NCI-H510A (cell line): ENCODE measurements at places on chromosomes 11 and 22.

- DNase-seq = no peak
These were observed 181.3 kb downstream of the METTL15 start for GRCh38 chr11:28289444-28289843.

GRCh38 chr22:26629988-26630761 is 8.4 kb downstream of the CRYBA4 start:
- no peak for DNase-seq

- no peak for DNase-seq
These were observed 30.9 kb downstream of the ZBTB16 start for GRCh38 chr11:114090225-114090910.

GRCh38 chr11:130639369-130639768 is 190.9 kb downstream of the ADAMTS15 start:
- no peak for DNase-seq

DNA sequence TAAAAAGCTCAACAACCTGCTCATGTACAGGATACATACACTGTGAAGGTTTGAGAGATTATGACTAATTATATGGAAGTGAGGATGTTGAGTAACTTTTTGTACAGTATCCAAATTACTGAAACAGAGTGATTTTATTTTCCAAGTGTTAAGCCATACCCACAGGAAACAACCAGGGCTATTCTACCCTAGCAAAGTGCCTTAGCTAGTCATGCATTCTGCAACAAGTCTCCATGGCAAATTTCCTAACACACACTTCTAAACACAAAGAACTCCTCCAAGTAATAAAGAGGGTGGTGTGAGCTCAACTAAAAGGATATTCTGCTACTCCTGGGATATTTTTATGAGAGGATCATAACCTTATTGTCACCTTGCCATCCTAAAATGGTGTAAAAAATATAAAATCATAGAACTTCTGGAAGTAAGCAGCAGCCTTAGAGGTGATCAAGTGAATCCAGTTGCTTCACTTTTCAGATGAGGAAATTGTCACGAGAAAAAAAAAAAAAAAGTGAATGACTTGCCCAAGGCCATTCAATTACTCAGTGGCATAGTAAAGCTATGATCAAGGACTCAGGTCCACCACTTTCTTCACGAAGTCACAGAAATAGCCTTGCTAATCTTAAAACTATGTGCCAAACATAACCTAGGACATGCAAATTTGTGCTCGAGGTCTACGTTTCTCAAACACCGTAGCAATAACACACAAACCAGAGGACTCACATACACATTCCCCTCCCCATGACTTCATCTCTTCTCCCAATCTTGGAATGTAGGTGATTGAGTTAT is 4.2 kb downstream of the LGR4 start:
- DNase-seq = no peak

DNA sequence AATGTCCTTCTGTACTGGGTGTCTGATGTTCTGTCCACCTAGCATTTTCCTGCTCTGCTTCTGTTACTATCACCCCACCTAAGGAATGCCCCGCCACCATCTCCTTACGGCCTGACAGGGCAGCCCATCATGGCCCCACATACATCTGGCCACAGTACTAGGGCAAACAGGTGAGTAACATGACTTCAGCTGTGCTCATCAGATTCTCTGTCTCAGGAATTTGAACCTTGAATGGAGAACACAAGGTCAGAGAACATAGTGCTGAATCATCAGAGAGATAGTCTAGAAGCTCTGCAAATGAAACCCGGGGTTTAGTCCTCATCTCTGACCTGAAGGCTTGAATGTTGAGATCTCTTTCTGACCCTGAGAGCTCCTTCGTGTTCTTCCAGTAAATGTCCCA is 32.4 kb downstream of the ZC3H12C start:
- no peak for DNase-seq

- DNase-seq = peak; percentile 82
These were observed 4.9 kb downstream of the OVOL1 start for GRCh38 chr11:65791719-65792213.

DNA sequence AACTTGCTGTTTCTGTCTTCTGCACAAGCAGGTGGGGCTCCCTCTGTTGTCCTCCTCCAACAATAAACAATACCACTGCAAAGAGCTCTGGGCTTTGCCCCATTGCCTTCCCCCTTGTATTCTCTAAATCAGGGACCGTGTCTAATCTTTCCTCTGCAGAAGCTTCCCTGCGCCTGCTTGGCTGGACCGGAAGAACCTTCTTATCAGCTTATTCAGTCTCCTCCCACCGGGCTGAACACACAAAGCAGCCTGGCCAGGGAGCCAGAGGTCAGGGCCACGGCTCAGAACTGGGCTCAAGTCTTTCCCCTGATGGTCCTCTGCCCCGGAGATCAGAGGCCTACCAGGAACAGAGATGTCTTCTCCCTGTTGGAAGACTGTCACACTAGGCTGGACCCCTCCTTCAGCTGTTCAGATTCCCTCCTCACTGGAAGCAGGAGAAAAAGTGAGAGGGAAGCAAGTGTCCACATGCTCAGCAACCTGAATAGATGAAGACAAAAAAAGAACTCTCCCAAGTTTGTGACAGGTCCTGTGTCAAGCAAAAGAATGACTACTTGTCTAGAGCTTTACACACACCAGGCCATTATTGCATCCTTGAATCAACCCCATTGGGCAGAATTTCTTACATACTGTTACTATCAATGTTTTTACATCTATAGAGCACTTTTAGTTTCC is 63.7 kb downstream of the RAB30 start:
- peak; percentile 61 for DNase-seq

- DNase-seq = no peak
These were observed 1341.5 kb downstream of the BRD1 start for GRCh38 chr22:48486134-48486532.

DNA sequence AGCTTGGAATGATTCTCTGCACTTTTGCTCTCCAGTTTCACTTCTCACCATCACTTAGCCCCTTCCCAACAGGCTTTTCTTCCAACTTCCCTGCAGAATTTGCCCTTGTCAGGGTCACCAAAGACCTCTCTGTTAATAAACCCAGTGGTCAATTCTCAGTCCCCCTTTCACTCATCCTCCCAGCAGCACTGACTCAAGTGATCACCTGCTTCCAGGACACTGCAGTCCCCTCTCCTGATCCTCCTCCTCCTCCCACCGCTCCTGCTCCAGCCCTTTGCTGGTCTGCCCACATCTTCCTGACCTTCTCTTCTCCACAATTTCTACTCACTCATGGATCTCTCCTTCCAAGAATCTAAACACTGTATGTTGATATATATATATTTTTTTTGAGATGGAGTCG is 57.9 kb downstream of the SHISAL1 start:
- no peak for DNase-seq

- no peak for DNase-seq
These were observed 75.3 kb downstream of the BCR start for GRCh38 chr22:23255506-23256170.

DNA sequence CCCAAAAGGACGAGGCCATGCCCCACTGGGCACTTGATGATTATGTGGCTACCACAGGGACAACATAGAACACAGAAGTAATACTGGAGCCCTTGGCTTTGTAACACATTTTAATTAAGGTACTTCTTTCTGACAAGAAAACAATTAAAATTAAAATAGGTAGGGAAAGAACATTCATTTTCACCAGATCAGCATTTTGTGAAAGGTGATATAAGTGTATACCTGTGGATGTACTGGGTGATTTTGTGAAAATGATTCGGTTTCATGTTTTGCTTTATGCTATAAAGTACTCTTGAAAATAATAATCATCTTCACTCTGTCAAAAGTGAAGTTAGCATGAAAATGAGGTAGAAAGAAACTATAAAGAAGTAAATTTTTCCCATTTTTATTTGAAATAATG is 876 bp downstream of the MS4A12 start:
- DNase-seq = no peak

GRCh38 chr11:123253911-123254310 is 58.9 kb upstream of the CLMP start:
- no peak for DNase-seq

GRCh38 chr11:123425367-123425766 is 4.7 kb upstream of the GRAMD1B start:
- no peak for DNase-seq

DNA sequence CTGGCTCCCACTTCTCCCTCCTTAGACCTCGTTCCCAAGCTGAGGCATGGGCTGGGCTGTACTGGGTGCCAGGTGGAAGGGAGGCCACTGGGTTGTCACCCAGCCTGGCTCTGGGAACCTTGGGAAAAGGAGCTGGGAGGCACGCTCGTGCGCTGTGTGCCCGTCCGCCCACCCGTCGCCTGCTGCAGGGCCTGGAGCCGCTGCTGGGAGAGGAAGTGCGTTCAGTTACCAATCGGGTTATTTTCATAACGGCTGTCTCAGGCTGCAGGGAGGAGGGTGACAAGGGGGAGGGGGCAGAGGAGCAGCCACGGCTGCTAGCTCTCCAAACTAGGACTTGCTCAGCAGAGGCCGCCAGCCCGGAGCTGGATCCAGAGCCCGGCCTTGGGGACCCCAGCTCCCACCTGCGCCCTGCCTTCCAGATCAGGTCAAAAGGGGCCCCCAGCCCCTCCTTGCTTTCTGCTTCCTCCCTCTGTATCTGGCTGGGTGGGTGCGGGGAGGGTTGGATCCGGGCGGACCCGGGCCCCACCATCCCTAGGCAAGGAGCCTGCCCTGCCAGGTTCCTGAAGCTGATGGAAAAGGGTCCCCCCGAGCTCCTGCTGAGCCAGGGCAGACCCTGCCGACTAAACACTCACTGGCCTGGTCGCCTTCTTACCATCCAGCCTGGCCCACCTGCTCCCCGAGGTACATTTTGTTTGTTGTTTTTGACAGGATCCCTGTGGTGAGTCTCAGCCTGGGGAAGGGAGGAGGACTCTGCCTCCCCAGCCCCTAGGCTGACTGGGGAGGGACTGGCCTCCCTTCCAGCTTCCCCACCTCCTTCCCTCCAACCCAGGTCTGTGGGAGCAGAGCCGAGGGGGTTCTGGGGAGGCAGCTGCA is 14.3 kb downstream of the DGKZ start:
- no peak for DNase-seq

DNA sequence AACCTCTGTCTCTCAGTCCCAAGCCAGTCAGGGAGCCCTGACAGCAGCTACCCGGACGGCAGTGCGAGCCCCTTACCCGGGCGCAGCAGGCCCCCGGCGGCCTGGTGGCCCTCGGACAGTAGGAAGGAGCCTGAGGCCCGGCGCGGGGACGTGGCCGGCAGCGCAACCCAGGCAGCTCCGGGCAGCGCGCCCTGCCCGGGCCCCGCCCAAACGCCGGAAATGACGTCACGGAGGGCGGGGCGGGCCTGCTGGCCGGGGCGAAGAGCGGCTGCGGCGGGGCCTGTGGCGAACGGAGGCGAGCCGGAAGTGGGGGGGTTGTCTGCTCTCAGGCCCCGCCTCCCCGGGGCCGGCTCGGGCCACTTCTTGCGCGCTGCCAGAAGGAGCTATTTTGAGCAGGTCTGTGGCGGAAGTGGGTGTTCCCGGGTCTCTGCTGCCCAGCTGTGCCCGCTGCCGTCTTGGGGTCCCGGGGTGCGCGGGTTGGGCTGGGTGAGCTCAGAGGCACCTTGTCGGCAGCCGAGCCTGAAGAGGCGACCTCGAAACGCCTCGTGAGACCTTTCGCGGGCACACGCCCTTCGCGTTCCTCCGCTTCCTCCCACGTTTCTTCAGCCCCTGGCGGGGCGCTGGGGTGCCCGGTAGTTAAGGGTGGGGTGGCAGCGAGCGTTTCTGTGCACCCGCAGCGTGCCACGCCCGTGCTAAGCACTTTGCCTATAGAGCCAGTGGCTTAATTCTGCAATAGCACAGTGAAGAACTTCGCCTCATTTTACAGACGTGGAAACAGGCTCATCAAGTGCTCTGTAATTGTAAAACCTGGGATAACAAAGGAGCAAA is at the start of gene C11orf24:
TSS of gene C11orf24 (minus strand) at position 193 of the 828 bp plus-strand sequence. CDS start 8,206 bp downstream, outside the sequence.
- peak; percentile 95 for DNase-seq
